Stimulated activated CD4-positive, alpha-beta T cell treated with anti-CD3 and anti-CD28 coated beads, Interleukin-2, amount 100 ng/mL, for 4 hours (primary cell): ENCODE measurements at places on chromosomes 1 and 21.

DNA sequence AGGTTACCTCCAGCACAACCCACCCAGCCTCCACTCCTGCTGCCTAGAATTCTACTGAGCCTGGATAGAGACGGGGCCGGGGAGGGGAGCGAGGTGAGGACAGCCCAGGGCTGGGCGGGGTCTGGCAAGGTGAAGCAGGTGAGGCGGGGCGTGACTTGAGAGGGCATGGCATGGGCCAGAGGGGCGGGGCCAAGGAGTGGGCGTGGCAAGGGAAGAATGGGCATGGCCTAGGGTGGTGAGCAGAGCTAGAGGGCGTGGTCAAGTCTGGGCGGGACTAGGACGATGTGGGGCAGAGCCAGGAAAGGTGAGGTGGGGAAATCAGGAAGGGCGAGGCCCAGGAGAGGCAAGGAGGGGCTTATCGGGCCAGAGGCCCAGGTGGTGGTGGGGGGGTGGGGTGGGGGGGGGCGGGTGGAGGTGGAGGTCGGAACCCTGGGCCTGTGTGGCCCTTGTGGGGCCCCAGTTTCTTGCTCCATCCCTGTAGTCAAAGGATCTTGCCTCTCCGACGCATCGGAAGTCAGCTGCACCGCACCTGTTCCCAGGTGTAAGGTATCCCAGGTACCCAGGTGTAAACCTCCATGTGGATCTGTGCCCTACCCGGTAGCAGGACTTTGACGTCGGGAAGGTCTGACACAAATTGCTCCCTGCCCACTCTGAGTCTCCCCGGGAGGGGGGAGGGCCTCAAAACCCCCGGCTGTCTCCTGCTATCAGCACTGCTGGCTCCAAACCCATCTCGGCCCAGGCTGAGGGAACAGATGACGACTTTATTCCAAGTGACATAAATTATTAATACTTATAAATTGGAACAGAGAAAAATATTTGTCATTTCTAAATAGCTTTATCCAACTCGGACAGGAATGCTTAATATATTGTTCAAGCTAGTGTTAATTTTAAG is 32.9 kb upstream of the UTS2 start:
- no peak for DNase-seq

GRCh38 chr1:1940123-1940425 is 21.0 kb upstream of the TMEM52 start:
- DNase-seq = no peak

- no peak for DNase-seq
Observed at GRCh38 chr21:15029077-15029476, 35.7 kb downstream of the NRIP1 start.

- no peak for DNase-seq
Observed at GRCh38 chr1:154774175-154774855, 95.8 kb downstream of the KCNN3 start.

DNA sequence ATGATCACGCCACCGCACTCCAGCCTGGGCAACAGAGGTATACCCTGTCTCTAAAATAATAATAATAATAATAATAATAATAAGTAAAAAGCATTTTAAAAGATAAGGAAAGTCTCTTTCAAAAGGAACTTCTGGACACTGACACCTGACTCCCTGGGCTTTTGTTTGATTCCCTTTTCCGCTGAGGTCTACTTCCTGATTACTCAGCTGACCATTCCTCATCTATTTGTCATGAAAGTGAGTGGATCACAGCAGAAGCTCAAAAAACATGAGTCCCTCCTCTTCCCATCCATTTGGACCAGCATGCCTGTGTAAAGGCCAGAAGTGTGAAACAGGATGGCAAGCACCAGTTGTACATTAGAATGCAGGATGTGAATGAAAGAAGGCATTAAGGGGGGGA is 61.1 kb upstream of the FBXO28 start:
- no peak for DNase-seq
